Activated CD4-positive, alpha-beta memory T cell treated with anti-CD3 and anti-CD28 coated beads for 36 hours (primary cell): ENCODE measurements at places on chromosomes 12 and 14.
A peak's percentile ranks its signal among the peaks of the same experiment; 100 is the strongest.

GRCh38 chr12:26279091-26279490, 83.7 kb downstream of the SSPN start:
- no peak for DNase-seq

DNA sequence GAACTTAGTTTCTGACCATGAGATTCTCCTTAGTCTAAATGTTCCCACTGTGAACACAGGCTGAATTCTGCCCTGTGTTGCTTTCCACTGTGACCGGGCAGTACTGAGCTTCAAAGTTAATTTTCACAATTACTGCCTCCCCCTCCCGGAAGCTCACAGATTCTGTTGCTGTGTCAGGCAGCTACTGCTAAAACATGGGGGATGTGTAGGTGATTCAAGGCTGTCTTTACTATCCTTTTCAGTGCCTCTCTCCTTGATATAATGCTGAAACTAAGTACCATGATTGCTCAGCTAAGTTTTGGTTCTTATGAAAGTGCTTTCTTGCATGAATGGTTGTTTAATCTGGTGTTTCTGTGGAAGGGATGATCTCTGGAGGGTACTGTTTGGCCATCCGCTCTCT, 428.3 kb upstream of the NOVA1 start:
- DNase-seq: no peak

- DNase-seq: no peak
Observed at GRCh38 chr12:123886931-123887582, 85.6 kb downstream of the CCDC92 start.

GRCh38 chr12:105083551-105084105, 630 bp downstream of the ALDH1L2 start:
- peak; percentile 20 for DNase-seq

- DNase-seq: no peak
Observed at GRCh38 chr14:60274448-60274847, 25.4 kb downstream of the PPM1A start.

GRCh38 chr14:70489579-70490200, 37.7 kb downstream of the ADAM21 start:
- DNase-seq: no peak

DNA sequence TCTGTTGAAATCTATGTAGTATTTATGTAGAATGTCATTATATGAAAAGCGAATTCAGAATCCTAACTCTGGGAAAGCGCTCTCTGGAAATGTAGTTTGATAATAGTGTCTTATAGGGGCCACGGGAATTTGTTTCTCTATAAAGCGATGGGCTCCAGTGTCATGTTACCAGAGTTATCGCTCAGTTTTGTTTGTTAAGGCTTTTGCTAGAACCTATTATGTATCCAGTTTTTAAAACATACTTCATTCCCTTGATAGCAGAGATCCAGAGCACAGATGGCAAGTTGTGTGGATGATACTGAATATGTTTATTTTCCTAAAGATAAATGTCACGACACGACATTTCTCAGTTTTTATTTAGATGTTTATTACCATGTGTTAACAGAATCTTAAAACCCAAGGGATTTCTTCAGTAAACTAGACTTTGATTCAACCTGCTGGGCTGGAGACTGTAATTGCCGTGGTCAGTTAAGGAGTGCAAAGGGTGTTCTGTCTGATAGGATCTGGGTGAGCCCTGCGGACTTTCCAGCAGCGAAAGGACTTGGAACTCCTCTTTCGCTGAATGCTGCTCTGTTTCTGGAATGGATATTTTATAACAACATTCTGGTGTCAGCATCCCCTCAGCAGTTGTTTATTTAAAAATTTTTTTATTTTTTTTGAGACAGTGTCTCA, 1.7 kb upstream of the DNAH10 start:
- DNase-seq: no peak

DNA sequence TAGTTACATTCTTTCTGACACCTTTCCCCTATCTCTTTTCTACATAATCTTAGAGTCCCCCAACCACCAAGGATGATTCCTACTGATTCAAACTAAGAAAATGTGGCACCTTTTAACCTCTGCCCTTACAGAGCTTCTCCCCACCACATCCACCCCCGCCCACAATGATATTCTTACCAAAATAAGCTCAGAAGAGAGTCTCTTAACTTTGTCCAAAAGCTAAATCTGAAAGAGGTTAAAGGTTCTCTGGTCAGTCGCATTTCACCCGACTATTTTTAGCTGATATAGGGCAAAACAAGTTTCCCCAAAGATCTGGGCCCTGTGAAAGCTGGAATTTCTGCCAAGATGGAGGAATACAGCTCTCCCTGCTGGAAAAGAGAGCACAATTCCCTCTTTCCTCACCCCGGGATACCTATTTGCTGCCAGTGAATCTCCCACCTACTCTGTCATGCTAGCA, 128.6 kb downstream of the ZFP36L1 start:
- DNase-seq: peak; percentile 71

- DNase-seq: no peak
Observed at GRCh38 chr14:36509069-36509917, 10.7 kb downstream of the NKX2-1 start.

GRCh38 chr14:22391908-22392565, 197.0 kb downstream of the DAD1 start:
- no peak for DNase-seq

DNA sequence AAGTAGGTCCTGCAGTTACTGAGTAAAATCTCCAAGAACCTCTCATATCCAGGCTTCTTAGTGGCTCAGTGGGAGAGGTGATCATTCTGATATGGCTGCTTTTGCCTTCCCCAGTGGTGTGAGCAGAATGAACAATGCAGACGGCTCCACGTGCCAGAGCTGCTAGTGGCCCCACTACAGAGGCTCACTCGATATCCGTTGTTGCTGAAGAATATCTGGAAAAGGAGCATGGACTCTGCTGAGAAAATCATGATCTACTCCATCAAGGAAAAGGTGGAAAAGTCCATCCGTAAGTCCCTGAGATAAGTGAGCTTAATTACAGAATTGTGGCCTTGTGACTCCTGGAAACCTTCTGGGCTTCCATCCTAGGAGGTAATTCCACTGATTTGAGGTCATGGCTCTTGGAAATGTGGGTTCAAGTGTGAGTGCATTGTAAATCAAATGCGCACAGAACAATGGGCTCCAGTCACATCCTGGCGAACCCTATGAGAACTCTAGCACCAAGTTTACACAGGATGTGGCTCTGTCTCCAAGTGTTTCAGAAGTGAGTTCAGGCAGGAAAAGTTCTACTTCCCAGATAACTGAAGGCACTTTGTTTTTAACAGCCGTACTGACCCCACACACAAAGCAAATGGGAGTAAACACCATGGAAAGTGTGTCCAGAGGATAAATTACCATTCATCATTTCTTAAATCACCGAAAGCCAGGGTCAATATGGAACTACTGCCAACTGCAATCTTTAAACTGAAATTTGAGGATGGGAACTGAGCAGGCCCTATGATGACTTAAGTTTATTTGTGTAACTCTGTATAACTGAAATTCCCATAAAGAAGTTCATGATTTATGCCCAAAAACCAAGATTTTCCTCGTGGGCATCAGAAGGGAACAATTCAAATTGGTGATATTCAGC, 51.4 kb downstream of the PLEKHG7 start:
- DNase-seq: no peak

DNA sequence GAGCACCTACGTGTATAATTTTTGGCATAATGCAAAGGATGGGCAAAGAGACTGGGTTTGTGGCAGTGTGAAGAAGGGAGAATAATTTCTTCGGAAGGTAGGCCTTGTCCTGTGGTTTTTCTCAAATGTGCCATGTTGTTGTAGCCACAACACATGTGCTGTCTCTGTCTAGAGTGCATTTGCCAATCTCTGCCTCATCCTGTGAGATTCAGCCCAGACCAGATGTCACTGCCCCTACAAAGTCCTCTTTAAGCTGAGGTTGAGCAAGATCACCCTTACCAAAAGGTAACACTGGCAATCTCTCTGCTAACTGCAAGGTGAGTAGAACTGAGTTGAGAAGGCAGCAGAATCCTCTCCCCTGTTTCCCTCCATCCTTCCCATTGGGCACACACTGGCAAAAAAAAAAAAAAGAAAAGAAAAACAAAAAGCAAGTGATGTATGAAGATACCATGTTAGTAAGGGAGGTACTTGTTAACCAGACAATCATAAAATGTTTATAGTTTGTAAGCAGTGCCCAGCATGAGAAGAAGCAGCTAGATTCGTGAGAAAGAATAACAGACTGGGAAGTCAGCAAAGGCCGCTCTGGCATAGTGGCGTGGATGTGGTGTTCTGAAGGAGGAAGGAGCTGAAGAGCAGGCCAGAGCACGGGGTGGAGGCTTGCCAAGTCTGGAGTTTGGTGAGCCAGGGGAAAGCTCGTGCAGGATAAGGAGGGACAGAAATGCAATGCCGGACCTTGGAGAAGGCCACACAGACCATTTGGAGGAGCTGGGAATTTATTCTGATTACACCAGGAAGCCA, 18.9 kb downstream of the DYRK2 start:
- DNase-seq: no peak

- peak; percentile 58 for DNase-seq
Observed at GRCh38 chr12:94618995-94619695, 31.2 kb downstream of the TMCC3 start.

- DNase-seq: peak; percentile 81
Observed at GRCh38 chr12:94640134-94640928, 10.0 kb downstream of the TMCC3 start.

GRCh38 chr14:101854366-101854765, 92.9 kb downstream of the PPP2R5C start:
- DNase-seq: peak; percentile 47

DNA sequence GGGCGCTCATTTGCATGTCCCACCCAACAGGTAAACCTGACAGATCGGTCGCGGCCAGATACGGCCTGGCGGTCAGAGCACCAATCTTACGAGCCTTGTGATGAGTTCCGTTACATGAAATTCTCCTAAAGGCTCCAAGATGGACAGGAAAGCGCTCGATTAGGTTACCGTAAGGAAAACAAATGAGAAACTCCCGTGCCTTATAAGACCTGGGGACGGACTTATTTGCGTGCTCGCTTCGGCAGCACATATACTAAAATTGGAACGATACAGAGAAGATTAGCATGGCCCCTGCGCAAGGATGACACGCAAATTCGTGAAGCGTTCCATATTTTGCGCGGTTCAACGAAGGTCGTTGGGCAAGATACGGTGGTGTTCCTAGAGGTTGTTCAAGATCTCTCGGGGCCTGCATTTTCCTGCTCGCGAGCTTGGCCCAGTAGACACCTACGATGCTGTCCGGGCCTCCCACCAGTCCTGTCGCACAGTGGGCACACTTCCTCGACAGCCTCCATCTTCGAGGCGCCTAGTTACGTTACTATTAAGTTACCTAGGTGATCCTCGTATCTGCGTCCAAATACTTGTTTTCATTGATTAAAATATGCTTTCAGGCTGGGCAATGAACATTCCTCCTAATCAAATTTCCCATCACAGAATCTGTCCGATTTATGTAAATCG, at the start of gene RNU6-7:
RNU6-7 (plus strand) TSS at position 230 of the 675 bp plus-strand sequence.
- DNase-seq: peak; percentile 47

- DNase-seq: no peak
Observed at GRCh38 chr12:130254461-130255276, 83.0 kb upstream of the PIWIL1 start.

GRCh38 chr12:41819948-41820347, 324.7 kb downstream of the GXYLT1 start:
- DNase-seq: no peak

- DNase-seq: no peak
Observed at GRCh38 chr14:61266891-61267740, 14.0 kb downstream of the TMEM30B start.

DNA sequence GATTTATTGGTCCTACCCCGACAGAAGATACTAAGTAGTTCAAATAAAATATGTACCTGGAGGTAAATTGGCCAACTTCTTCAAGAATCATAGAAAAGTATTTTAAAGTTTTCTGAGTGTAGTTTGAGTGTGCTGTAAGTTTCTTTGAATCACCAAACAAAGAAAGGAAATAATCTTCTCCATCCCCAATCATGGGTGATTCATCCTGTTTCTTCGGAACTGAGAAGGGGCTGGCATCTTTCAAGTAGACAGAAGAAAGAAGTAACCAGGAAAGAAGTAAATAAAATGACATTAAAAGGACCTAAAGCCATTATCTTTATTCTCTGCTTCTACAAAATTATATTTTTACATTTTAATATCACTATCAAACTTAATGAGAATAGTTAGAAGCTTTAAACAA, 6.8 kb downstream of the LMNTD1 start:
- DNase-seq: no peak

DNA sequence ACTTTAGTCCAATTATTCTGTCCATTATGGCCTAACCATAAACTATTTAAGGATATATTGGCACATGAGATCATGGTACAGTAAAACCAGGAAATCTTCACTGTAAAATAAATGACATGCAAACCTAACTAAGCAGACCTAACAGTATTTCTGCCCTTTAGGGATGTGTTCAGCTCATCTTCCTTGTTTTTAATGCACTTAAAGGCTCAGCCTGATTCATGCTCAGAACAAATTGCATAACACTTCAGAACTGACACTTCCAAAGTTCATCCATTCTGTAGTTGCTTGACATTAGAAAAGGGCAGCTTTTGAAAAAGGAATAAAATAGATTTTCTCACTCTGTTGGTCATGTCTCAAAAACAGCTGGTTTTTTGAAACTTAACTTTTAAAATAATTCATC, 708.5 kb downstream of the C12orf50 start:
- DNase-seq: no peak

GRCh38 chr12:101779626-101780025, 40.4 kb upstream of the SYCP3 start:
- DNase-seq: no peak

DNA sequence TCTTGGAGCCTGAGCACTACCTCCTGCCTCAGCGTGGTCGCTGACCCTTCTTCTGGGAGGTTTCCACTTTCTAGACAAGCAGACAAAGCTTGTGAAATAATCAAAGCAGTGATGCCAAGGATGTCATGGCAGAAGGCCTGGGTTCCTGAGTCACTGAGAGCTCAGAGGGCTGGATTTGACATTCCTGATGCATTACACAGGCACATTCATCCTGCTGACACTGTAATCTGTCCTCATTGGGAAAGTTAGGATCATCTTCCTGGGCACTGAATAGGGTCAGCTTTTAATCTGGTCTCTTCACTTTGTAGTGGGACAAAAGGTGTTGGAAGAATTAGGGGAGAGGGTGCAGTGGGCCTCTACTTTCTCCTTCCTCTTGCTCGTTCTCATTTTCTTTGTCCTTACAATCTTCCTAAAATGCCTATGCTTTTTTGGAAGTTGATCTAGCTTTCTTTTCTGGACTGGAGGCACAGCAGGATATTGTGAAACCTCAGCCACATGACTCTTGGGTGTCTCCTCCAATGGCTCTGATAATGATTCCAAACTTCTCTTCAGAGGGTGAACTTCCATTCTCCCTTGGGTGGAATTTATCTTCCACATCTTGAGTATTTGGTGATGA, 29.6 kb downstream of the EEA1 start:
- no peak for DNase-seq

DNA sequence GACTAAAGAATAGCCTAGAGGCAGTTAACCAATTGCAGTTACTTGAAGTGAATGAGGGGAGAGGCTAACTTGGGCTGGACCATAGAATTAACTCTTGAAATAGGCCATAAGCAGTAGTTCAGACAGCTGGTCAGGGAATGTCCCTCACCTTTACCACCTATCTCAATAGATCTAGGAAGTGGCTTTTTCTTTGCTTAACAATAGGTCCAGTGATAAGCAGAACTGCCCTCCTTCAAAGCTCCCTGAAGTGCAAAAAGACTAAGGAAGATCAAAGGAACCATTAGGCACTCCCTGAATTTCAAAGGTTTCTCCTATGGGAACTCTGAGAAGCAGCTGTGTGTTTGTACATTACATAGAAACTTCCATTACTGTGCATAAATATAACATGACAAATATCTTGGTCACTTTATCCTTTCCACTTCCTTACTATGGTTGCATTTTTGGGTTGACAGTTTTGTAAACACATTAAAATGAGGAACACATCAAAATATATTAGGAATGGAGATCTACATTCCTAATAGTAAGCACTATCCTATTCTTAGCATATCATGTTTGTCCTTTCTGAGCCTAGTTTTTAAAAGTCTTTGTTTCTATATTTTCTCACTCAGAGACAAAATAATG, 7.2 kb upstream of the NAA30 start:
- DNase-seq: no peak
